Fibroblast of skin of right biceps (primary cell): ENCODE measurements at places on chromosomes 6 and 20.

DNA sequence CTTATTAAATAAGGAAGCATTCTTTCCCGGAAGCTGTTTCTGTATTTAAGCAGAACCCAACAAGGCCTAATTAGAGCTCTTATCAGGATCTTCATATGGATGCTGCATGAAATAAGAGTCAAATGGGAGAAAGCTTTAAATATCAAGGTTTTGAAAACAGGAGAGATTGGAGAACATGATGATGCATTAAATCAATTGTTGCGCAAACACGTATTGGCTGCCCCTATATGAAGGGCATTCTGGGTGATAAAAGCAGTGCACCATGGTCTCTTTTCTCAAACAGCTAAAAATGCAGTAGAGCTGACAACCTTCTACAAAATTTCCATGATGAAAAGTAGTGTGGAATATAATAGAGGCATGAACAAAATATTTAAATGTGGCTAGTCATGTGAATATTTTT, 98.9 kb downstream of the TBXT start:
- DNase-seq = no peak

DNA sequence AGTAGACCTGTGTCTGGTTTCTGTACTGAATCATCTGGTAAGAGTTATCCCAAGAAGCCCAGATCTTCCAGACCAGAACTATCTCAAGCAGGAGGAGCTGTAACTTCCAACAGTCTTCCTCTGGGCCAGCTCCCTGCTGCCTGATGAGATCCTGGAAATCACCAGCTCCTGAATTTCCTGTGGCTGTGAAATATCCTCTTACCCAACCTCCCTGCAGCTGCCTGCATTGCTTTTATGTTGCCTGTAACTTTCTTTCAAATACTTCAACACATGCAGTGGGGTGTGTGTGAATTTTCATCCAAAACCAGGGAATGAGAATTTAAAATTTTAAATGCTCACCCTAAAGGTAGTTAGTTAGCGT, 160.5 kb upstream of the LAMP5 start:
- no peak for DNase-seq

- no peak for DNase-seq
Observed at GRCh38 chr6:7132398-7133035, 24.8 kb downstream of the RREB1 start.

GRCh38 chr6:135537741-135538301, 40.3 kb upstream of the AHI1 start:
- peak; percentile 85 for DNase-seq

DNA sequence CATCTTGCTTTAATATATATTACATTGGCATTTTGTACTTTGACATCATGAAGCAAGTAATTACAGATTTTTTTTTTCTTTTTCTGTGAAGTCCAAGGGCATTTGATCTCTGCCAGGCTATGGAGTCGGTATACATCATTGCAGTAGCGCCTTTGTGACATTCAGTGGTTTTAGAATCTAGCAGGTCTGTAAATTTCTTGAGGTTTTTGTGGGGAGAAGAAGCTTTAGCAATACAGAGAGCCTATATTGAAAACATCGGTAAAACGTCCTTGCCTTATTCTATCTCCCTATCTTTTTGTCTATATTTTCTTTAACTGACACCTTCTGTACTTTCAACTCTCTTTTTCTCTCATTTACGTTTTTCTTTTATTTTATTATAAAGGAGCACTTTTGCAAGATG, 47.2 kb downstream of the DUSP22 start:
- no peak for DNase-seq

DNA sequence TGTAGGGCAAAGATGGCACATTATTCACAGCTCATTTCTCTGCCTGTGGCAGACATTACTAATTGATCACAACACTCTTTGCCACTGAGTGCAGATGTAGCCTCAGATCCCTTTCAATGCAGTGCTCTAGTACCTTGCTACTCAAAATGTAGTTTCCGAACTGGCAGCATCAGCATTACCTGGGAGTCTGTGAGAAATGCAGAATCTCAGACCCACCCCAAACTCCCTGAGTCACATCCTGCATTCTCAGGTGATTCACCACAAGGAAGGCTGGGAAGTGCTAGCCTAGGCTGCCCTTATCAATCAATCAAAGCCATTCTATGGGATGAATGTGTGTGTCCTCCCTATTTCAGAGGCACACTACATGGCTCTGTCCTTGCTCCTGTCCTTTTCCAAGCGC, 58.5 kb downstream of the PCNA start:
- peak; percentile 29 for DNase-seq

GRCh38 chr6:79750806-79751205, 119.7 kb downstream of the SH3BGRL2 start:
- DNase-seq = no peak

DNA sequence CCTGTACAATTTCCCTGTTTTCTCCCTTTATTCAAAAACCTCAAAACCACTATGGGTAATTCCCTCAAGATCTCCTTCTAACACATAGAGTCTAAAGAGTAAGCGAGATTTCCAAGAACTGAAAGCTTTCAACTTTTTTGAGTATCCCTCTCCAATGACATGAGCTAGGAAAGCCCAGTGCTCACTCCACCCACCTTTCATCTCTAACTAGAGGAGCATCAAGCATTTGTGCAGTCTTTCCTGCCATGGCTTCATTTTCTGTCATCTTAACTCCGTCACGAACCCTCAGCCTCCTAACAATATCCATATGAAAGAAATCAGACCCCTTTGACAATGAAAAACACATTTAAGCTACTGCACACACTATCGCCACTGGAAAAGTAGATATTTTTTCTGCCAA, 91.9 kb upstream of the SUPT3H start:
- peak; percentile 49 for DNase-seq

- no peak for DNase-seq
Observed at GRCh38 chr6:31368461-31368860, 11.5 kb upstream of the HLA-B start.

DNA sequence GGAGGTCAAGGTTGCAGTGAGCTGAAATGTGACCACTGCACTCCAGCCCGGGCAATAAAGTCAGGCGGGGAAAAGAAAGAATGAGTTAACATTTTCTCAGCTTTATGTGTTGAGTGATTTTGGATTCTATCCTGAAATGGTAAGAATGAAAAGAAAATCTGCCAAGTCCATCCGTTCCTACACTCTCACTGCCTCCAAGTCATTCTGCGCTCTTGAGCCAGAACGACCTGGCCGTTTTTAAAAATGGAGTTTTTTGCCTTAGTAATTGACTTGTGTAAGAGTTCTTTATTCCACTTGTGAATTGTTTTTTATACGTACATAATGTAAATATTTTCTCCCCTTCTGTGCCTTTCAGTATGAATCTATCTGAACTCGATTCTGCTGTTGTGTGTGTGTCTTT, 28.7 kb downstream of the DNAJC5 start:
- DNase-seq = no peak

GRCh38 chr6:35495258-35496035, 1.4 kb downstream of the TEAD3 start:
- DNase-seq = no peak

GRCh38 chr20:50655311-50655880, 35.9 kb downstream of the RIPOR3 start:
- peak; percentile 83 for DNase-seq

GRCh38 chr6:166639921-166640320, 12.9 kb upstream of the RPS6KA2 start:
- no peak for DNase-seq

DNA sequence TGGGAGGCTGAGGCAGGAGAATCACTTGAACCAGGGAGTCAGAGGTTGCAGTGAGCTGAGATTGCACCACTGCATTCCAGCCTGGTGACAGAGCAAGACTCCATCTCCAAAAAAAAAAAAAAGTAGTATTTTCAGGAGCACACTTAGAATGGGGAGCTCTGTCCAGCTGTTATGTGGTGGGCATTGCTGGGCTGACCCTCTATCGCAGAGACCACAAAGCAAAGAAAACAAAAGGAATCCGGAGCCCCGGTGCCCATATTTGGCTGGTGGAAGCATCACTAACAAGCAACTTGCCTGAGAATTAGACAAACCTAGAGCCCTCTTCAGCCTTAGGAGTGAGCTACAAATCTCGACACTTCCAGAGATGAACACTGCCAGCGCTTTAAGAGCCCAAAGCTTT, 137.3 kb upstream of the GPR6 start:
- DNase-seq = no peak

DNA sequence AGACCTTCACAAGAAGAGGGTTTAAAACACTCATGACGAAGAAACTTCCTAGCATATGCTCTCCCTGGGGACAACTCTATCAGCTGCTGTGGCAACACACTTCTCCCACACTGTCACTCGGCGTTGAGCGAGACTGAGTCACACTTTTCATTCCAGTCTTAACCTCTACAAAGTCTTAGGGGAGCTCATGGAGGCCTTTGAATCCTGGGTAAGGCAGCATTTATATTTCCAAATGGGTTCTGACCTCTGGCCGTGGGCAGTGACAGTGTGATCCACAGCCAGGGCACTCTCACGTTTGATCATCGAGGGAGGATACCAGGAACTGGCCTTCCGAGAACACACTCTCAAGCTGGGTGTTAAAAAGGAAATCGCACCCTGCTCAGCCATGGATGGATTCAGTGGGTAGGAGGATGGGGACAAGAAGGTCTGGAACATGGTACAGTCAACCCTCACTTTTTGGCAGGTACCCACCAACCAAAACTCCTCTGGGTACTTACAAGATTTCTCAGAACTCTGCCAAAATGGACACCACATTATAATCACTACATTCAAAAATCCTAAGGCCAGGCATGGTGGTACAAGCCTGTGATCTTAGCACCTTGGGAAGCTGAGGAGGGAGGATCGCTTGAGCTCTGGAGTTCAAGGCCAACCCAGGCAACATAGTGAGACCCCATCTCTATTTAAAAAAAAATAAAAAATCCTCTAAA, 19.6 kb downstream of the RRBP1 start:
- peak; percentile 90 for DNase-seq

DNA sequence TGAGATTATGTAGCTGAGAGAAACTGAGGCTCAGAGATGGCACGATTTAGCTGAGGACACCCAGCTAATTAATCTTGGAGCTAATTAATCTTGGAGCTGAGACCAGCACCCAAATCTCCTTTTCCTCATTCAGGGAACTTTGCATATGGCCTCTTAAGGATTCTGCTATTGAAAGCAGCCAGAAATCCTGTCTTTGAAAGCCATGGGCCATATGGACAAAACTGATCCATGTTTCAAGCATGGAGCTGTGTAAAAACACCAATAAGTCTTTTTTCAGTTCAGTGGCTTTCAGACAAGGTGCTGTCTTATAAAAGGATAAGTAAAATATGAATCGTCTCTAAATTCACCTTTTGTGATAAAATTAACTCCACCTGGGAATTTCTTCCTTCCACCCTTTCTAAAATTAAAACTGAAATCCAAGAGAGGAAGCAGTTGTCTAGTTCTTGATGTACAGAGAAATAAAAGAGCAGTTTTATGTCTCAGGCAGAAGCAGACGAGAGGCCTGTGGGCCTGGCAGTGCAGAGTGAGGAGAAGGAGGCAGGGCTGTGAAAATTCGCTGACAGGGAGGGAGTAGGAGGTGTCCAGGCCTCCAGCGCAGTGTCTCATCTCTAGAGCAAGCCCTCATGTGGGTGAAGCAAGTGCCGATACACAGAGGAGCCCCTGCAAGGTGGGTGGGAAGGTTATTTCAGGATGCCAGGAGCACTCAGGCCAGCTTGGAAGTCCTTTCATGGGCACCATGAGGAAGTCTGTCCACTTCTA, 266.9 kb downstream of the UST start:
- no peak for DNase-seq

GRCh38 chr20:4244700-4245485, 229.5 kb upstream of the RNF24 start:
- peak; percentile 21 for DNase-seq

DNA sequence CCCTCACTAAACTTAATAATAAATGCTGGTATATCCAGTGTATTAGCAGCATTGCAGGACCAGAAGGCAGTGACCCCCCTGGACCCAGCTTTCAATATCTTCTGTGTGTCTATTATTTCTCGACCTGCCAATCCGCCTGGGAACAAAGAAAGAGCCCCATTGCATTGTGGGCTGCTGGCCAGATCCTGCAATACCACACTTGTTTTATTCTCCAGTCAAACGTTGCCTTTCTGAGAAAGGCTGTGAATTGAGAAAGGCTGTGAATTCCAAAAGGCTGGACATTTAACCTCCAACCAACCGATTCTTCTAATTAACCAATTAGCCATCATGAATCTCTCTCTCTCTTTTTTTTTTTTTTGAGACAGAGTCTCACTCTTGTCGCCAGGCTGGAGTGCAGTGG, 1.5 kb upstream of the MTO1 start:
- no peak for DNase-seq

DNA sequence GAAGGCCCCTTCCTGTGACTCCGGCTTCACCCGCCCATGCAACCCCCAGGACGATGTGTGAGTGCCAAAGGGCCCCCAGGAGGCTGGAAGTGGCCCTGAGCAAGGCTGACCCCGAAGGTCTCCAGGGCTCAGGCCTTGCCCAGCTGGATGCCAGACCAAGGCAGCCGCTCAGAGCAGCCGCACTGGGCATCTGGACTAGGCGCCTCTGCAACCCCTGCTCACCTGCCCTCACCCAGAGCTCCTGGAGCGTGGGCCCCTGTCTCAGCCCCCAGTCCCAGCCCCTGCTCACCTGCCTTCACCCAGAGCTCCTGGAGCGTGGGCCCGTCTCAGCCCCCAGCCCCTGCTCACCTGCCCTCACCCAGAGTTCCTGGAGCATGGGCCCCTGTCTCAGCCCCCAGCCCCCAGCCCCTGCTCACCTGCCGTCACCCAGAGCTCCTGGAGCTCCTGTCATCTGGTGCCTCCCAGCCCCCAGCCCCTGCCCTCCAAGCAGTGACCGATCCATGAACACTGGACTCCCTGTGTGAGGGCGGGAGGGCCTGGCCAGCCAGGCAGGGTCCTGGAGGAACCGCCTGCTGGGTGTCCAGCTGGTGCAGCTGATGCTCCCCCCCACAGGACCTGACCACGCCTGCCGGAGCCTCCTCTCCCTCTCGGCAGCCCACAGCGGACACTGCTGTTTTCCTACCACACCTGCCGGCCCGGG, 1.1 kb downstream of the SRMS start:
- no peak for DNase-seq

DNA sequence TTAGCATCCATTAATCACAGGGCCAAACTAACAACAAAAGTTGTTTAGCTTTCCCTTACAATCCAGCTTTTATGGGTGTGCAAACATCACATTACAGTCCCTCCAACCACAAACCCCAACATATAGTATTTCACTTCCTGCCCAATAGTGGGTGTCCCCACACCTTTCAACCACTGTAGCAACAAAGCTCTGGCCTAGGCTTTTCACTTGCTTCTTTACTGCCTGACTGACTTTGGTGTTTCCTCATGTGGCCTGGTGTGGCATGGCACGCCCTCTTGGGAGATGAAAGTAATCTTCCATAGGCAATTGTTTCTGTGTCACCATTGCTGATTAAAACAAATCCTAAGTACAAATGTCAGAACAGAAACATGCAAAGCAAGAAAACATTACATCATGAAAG, 46.3 kb downstream of the MCM8 start:
- no peak for DNase-seq
